ENCODE measurements at places on chromosomes 2 and 18.

GRCh38 chr2:107801498-107801897 lies 25.2 kb upstream of the RGPD4 start:
- DNase-seq, result no peak

DNA sequence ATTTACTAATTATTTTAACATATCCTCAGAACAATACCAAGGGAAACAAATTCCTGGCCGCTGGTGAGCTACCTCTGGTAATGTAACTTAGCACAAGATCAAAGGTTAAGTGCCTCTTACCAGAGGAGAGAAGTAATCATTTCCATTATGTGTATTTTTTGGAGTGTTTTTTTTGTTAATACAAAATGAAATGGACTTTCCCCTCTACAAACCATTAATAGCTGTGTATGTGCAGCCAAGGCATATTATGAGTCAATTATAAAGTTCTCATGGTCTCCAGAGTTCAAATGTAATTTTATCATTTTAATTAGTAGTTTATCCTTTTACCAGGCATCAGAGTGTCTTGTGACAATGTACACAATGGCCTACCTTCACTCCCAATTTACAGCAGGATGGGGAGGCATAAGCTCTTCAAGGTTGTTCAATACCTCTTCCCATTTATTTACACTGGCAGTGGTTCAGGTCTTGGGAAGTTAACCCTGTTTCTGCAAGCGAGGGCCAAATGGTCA lies 242.2 kb downstream of the TGIF1 start:
- DNase-seq, result no peak

GRCh38 chr2:190685333-190685732 lies 36.5 kb downstream of the NAB1 start:
- DNase-seq, result no peak

GRCh38 chr18:58584200-58585127 lies 44.4 kb downstream of the ALPK2 start:
- no peak for DNase-seq

GRCh38 chr2:173278794-173279526 lies 75.7 kb upstream of the CDCA7 start:
- DNase-seq, result no peak

Measured in stimulated activated CD4-positive, alpha-beta T cell treated with anti-CD3 and anti-CD28 coated beads, Interleukin-4, amount 100 ng/mL, for 1 hour (primary cell).